ENCODE measurements at places on chromosomes 11 and 22.
A peak's percentile ranks its signal among the peaks of the same experiment; 100 is the strongest.

DNA sequence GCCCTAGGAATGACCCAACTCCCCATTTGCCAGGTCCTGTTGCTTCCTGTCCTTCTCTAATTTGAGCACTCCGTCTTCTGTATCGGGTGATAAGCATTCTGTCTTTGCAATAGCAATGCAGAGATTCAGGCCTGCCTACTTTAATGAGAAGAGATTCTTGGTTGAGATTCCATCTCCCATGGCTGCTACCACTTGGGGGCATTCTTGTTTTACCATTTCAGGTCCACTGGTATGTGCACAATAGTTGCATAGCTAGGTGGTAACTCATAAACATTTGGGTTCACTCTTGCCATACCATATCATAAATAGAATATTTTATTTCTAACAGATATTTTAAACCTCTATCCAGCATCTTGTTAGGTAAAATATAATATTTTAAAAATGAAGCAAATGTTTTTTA, 34.4 kb upstream of the CALCB start:
- no peak for DNase-seq

DNA sequence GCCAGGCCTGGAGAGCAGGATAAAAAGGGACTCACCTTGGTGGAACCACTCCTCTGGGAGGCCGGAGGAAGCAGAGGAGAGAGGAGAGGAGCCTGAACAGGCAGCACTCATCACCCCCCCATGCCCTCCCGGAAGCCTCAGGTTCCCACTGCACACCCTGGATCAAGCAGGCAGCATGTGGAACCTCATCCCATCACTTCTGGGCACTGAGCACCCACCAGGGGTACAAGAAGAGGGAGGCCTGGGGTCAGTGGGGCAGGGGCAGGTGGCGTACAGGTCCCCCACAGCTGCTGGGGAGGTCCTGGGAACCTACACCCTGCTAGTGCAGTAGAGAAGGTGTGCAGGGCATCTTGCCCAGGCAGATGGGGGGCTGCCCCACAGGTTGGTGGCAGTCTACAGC, 35.1 kb upstream of the TXNRD2 start:
- DNase-seq = no peak

DNA sequence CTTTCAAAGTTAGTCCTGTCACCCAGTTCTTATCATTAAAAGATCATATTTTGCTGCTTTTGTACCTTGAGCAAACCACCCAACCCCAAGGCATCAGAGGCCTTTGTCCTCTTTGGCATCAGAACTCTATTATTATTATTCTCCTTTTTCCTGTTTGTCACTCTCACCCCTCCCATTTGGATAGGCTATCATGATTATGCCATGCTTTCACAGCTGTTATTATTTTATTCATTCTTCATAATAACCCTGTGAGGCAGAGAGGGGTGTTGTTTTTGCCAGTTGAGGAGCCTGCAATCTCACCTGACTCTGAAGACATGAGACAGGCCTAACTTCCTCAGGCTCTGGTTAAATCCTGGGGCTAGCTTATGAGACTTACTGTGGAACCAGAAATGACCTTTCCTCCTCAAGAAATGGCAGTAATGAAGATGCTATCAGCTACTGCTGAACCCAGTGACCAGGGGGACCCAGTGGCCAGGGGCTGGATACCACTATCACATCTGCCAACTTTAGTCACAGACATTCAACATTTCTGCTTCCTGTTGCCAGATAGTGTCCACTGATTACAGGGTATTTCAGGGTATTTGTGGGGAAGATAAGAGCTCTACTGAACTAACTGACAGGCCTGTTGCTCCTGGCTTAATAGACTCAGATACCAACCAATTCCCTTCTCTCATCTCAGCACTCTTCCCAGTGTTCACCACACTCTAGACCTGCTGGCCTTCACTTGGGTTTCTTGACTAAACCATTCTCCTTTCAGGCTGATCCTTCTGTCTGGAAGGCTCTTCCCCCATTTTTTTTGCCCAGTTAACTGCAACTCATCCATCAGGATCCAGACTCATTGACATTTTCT, 11.8 kb upstream of the SWAP70 start:
- DNase-seq = no peak

GRCh38 chr11:73974604-73975478, 7.8 kb downstream of the UCP2 start:
- no peak for DNase-seq

DNA sequence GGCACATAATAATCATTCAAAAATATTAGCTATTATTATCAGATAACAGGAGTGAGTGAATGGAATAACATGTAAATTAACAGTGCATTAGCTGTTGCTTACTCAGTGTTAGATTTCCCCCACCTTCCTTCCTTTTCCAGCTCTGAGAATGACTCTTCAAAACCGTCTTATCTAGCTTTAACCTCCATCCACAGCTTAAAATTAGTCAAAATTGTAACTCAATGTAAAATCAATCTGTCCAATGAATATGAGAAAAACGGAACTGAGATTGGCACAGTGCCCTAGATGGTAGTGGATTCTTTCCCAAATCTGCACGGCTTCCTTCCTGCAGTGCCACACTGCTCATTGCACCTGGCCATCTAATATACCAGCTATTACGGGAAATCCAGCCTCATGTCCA, 156.8 kb upstream of the BDNF start:
- DNase-seq = no peak

GRCh38 chr11:123430721-123431497, 840 bp downstream of the GRAMD1B start:
- DNase-seq = peak; percentile 55

DNA sequence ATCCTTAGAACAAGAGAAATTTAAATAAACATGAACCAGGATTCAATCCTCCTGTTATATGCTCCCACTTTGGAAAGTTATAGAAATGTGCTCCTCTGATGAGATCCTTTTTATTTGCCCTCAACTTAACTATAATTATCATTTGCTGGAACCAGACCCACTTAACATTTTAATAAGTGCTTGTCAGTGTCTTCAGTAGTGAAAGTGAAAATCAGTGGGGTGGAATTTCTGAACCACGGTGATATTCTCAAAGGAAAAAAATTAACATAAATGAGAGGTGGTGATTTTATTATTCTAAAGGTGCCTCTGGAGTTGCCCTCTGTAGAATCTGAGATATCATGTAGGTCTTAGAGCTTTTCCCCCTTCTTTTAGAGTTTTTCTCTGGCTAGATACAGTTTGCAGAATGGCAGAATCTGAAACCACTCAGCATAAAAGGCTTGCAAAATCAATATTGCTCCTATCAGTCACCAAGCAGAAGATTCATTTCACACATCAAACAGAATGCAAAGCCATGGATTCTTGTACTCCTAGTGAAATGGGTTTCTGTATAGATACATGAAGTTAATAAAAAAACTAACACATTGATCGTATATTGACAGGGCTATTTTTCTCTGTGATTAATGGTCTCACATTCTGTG, 213.2 kb downstream of the LUZP2 start:
- no peak for DNase-seq

- DNase-seq = no peak
Observed at GRCh38 chr22:29737251-29738117, 17.7 kb downstream of the CABP7 start.

- DNase-seq = no peak
Observed at GRCh38 chr11:61607920-61608599, 27.2 kb upstream of the SYT7 start.

DNA sequence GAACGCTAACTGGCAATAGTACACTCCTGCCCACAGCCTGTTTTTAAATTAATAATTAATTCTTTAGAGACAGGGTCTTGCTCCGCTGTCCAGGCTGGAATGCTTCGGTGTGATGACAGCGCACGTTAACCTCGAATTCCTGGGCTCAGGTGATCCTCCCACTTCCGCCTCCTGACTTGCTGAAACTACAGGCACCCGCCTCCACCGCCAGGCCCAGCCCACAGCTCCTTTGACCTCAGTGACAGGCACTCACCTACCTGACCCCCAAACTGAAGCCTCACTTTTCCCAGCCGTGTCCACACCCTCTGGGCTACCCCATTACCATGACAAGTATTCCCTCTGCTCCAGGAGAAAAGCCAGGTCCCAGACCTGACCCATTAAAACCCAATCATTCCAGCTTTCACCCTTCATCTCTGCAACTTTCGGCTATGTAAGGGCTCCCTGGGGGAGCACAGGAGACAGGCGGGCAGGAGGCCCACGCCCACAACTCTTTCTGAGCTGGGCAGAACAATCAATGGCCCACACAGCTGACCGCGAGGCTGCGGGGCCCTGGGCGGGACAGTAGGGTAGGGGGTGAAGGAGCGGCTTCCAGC, 730 bp downstream of the LMNTD2 start:
- DNase-seq = no peak

All from NCI-H1105 (cell line).